ENCODE measurements at places on chromosomes 16 and 17.

DNA sequence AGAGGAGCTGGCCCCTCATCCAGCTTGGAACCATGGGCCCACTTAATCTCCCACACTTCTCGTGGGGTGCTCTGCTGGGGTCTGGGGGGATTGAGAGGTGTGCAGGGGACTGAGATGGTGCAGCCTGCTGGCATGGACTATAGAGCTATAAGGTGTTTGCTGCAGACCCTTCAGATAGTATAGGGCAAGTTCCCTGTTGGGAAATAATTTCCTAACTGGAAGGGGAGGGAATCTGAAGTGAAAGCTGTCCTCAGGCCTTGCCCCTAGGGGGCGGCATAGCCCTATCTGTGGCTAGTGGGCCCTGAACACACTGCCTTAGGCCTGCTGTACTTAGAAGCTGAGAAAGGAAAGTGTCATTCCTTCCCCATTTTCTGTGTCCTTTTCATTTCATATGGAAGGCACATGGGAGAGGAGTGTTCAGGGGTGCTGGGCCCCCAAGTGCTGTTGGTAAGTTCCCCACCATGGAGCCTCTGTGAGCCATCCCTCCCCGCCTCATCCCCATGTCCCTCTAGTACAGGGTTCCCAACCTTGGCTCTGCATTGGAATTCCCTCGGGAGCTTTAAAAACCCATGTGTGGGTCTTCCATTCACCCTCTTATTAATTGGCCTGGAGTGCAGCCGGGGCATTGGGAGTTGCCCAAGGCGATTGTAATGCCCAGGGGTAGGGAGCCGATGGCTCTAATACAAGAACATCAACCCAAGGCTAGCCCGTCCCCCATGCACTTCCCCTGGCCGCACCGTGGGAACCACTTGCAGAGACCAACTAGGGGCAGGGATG lies 19.7 kb downstream of the GOSR2 start:
- DNase-seq: peak; percentile 71

DNA sequence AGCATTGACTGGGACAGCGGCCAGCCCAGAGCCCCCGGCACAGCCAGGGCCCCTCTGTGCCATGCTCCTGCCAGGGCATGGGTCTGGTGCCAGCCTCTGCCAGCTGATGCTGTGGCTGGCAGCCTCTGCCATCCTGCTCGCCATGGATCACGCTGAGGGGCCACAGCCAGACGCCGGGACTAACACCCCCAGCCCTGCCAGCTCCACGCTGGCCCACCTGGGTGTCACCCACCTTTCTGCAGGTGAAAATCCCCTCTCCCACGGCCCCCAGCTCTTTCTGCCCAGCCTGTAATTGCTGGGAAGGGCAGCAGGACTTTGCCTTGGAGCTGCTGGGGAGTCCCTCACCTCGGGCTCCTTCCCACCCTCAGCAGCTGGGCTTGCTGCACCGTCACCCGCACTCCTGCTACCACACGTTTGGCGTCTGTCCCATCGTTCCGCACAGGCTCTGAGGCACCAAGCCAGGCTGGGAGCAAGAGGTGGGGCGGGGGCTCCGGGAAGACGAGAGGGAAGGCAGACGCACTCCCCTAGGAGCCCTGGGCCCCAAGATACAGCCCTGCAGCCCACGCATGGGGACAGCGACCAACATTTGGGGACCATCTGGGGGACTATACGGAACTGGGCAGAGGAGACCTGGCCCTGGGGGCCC lies 42.0 kb upstream of the ACSF3 start:
- no peak for DNase-seq

DNA sequence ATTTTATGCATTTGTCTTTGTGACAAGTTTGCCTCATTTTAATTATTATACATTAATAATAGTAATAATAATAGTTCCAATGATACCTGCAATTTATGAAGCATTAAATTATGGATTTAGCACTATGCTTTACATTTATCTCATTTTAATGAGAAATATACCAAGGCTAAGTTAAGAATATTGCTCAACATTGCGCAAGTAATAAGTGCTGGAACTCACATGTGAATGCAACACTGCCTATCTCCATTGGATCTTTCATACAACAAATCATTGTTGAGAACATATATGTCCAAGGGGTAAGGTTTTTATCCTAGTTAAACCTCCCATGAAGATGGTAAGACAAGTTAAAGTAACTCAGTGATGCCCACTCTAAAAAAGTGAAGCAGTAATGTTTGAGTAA lies 703.7 kb upstream of the SOX9 start:
- DNase-seq: no peak

DNA sequence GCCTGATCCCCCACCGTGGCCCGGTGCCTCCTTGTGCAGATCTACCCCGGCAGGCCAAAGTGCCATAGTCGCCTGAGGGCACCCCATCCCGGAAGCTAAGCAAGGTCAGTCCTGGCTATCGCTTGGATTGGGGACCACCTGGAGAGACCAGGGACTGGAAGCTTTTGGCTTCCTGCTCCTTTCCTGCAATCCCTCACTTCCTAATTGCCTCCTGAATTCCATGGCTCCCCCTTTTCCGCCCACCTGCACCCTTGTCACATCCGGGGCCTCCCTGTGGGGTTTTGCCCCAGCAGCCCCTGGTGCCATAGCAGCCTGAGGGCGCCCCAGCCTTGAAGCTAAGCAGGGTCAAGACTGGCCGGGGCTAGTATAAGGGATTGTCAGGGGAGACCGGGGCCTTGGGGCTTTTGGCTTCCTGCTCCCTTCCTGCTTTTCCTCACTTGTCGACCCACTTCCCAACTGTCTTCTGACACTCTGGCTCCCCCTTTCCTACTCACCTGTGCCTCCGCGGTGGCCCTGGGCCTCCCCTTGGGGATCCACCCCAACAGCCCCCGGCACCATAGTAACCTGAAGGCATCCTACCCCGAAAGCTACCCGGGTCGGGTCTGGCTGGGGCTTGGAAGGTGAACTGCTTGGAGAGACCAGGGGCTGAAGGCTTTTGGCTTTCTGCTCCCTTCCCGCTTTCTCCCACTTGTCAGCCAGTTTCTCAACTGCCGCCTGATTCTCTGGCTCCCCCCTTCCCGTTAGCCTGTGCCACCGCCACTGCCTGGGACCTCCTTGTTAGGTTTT lies 2293.6 kb downstream of the TP53TG3F start:
- no peak for DNase-seq

DNA sequence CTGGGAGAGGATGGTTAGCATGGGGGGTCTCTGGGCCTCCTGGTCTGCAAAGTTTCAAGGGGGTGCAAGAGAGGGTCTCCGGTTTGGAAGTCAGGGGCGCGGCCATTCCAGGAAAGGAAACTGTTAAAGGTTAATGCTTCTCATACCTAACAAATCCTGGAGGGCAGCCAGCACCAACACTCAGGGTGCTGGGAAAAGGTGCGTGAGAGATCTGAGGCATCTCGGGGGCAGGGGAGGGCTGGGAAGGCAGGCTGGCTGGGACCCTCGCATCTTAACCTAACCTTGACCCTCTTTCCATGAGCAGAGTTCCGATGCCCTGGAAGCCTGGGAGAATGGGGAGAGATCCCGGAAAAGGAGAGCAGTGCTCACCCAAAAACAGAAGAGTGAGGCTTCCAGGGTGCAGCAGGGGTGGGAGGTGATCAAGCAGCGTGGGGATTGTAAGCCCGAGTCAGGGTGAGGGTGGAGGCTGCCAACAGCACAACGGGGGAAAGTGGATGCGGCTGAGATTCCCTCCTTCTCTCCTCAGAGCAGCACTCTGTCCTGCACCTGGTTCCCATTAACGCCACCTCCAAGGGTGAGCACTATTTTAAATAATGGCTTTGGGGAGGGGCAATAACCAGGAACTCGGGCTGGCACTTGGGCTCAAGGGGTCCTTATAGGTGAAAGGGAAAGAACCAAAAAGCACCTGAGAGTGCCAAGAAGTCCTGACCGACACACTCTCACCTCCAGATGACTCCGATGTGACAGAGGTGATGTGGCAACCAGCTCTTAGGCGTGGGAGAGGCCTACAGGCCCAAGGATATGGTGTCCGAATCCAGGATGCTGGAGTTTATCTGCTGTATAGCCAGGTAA lies 996 bp downstream of the TNFSF13 start:
- DNase-seq: no peak

GRCh38 chr17:67448449-67448848 lies 71.4 kb downstream of the PITPNC1 start:
- DNase-seq: no peak

DNA sequence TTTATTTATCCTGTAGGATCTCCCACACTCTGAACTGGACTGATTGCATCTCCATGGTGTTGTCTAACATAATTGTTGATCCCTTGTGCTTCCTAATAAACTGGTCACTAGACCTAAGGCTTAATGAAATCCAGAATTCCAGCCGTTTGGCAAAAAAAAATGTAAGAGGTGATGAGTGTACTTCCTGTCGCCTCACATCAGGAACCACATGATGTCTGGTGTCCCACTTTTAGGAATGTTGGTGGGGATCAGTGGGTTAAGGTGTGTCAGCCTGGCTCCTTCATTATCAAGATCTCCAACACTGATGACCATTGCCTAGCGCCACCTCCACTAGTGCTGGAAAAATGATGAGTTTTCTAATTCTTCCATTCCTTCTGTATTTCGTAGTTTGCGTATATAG lies 18.6 kb upstream of the LONP2 start:
- DNase-seq: no peak

- DNase-seq: no peak
Measured at GRCh38 chr17:12547831-12548230, 117.9 kb upstream of the MYOCD start.

GRCh38 chr17:72185564-72185963 lies 64.7 kb downstream of the SOX9 start:
- no peak for DNase-seq

DNA sequence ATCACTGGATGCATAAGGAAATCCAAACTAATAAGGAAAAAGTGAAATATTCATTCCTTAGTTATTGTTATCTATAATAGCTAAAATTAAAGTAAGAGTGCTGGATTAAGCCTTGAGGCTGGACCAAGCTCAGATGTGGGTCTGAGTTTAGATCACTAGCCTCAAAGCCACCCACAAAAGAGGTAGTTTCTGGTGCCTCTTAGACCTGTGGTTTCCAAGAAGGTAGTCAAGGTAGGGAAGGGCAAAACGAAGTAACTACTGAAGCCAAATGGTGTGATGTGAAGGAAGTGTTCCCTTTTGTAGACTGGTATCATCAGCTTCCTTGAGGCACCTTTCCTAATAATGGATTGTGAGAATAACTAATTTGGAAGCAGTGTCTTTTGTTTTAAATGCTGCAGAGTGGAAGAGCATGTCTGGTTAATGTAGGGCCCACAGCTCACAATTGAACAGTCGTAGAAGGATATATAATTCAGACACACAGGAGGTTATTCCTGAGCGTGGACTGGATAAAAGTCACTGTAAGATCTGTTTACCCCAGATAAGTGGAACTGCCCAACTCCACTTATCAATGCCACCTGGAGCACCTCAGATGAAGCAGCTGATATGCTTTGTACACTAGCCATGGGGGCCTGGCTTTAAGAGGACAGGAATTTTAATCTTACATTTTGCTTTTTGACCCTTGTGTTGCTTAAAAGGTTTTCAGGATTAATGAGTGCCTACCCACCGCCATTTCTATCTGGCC lies 31.7 kb upstream of the LCMT1 start:
- no peak for DNase-seq
